ENCODE measurements at places on chromosomes 2 and 18. TPM values are rescaled to one million over a fixed set of nuclear protein-coding genes. Genes with fewer than 3 reads are reported as not detected.

The CLEC4F gene
- not detected for polyA plus RNA-seq

The DRC1 gene
- polyA plus RNA-seq = not detected

The ALK gene
- polyA plus RNA-seq = not detected

The TMEM150A gene
- polyA plus RNA-seq = 21.4 TPM

The SLC11A1 gene
- 0.31 TPM for polyA plus RNA-seq

The SNED1 gene
- 1.5 TPM for polyA plus RNA-seq

The CCDC74A gene
- 16.5 TPM for polyA plus RNA-seq

The CXCR4 gene
- 2.5 TPM for polyA plus RNA-seq

The MEP1B gene
- polyA plus RNA-seq = not detected

The E2F6 gene
- polyA plus RNA-seq = 11.9 TPM

The FAP gene
- polyA plus RNA-seq = not detected

The WNT10A gene
- polyA plus RNA-seq = not detected

The C2orf76 gene
- polyA plus RNA-seq = 21.6 TPM

The GRP gene
- not detected for polyA plus RNA-seq

The ATP6V1C2 gene
- 1.5 TPM for polyA plus RNA-seq

The GALNT3 gene
- 16.8 TPM for polyA plus RNA-seq

The MRPL33 gene
- 310 TPM for polyA plus RNA-seq

The ACTG2 gene
- polyA plus RNA-seq = 6.3 TPM

The SERPINB7 gene
- polyA plus RNA-seq = not detected

The CAPN14 gene
- polyA plus RNA-seq = 0.15 TPM

The CLHC1 gene
- polyA plus RNA-seq = 5.0 TPM

The HAAO gene
- 3.2 TPM for polyA plus RNA-seq

The ACTR1B gene
- 27.4 TPM for polyA plus RNA-seq

The DLGAP1 gene
- 17.0 TPM for polyA plus RNA-seq

The C1QL2 gene
- polyA plus RNA-seq = 0.87 TPM

The MARCHF7 gene
- polyA plus RNA-seq = 101 TPM

The GYPC gene
- polyA plus RNA-seq = 31.2 TPM

The CKAP2L gene
- polyA plus RNA-seq = 28.6 TPM

The CDK15 gene
- polyA plus RNA-seq = 0.16 TPM

The STARD6 gene
- polyA plus RNA-seq = not detected

The SERPINB12 gene
- not detected for polyA plus RNA-seq

The HMSD gene
- polyA plus RNA-seq = 25.1 TPM

The LYG2 gene
- 0.99 TPM for polyA plus RNA-seq

The UNC80 gene
- 0.03 TPM for polyA plus RNA-seq

The ELP2 gene
- polyA plus RNA-seq = 135 TPM

The CRYGB gene
- 0.92 TPM for polyA plus RNA-seq

The ANXA4 gene
- 11.5 TPM for polyA plus RNA-seq

The CUL3 gene
- 86.0 TPM for polyA plus RNA-seq

The CCL20 gene
- polyA plus RNA-seq = not detected

The SLC5A7 gene
- not detected for polyA plus RNA-seq

The FN1 gene
- 79.6 TPM for polyA plus RNA-seq

The ABCB11 gene
- 0.03 TPM for polyA plus RNA-seq

The ALLC gene
- not detected for polyA plus RNA-seq

The GALNT5 gene
- polyA plus RNA-seq = 0.05 TPM

The PTH2R gene
- 0.18 TPM for polyA plus RNA-seq

The ZNF521 gene
- 3.1 TPM for polyA plus RNA-seq

The STK17B gene
- polyA plus RNA-seq = 4.3 TPM

The ELAC1 gene
- 3.4 TPM for polyA plus RNA-seq
